ENCODE measurements at places on chromosomes 3 and 15.

- H3K27me3 ChIP-seq = no peaks in the 10 kb centered on the region
- DNase-seq = no peak
These were observed 527.4 kb upstream of the PROK2 start for GRCh38 chr3:72312339-72312738.

GRCh38 chr3:139310474-139310933, 33.3 kb upstream of the MRPS22 start:
- H3K27ac ChIP-seq = no peak overlapping the region
- no peak for DNase-seq
- peaks cover 11% of the 10 kb centered on the region for H3K27me3 ChIP-seq
- no peaks in the 10 kb centered on the region for H3K4me1 ChIP-seq
- no peak overlapping the region for H3K4me3 ChIP-seq

DNA sequence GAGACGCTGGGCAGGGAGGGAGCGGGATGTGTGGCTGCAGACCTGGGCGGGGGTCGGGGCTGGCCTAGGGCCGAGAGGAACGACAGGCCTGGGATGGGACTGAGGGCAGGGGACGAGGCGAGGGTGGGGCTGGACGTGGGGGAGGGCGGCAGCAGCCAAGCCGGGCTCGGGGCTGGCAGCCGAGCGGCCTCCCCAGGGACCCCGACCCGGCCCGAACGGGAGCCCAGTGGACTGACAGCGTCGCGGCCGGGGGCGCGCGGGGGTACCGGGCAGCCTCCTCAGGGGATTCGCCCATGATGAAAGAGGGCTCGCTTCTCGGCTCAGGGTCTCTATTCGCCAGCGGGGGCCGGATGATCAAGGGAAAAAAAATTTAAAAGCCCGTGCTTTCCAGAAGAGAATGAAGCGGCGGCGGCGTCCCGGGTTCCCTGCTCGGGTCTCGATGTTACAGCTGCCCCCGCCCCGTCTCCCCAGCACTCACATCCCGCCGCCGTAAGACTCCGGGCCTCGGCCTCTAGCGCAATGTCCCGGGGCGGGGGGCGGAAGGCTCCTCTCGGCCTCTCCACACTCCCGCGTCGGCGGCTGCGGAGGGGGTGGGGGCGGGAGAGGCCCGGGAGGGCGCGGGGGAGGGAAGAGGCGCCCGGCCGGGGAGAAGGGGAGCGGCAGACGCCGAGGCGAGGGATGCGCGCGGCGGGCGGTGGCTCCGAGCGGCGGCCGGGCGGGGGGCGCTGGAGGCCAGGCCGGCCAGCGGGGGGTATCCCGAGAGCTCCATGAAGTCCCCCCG, 4.3 kb downstream of the PTH1R start:
- H3K36me3 ChIP-seq = no peaks in the 10 kb centered on the region
- peak overlapping the region; percentile 74 for H3K4me3 ChIP-seq

DNA sequence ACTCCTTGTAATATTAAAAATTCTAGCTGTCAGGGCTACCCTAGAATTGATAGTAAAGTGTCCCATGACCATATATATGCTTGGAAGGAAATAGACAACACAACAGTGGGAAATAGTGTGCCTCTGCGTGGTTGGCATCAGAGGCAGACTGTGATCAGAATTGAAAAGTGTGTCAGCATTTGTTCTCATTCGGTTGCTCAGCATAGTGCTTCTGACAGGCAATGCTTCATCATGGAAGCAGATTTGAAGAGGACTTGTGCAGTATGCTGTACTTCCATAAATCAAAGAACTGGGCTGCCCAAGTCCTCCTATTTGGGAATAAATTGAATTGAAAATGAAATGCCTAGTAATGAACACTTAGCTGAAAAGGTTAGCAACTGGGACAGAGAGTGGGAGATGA, 435.7 kb downstream of the DIPK2A start:
- no peaks in the 10 kb centered on the region for H3K27me3 ChIP-seq
- H3K4me3 ChIP-seq = no peak overlapping the region
- no peak overlapping the region for H3K27ac ChIP-seq
- H3K4me1 ChIP-seq = no peaks in the 10 kb centered on the region

GRCh38 chr15:82081914-82082762, 36.3 kb upstream of the MEX3B start:
- no peaks in the 10 kb centered on the region for H3K4me1 ChIP-seq
- H3K27ac ChIP-seq = no peak overlapping the region
- H3K27me3 ChIP-seq = peaks cover 8% of the 10 kb centered on the region
- H3K4me3 ChIP-seq = no peak overlapping the region

DNA sequence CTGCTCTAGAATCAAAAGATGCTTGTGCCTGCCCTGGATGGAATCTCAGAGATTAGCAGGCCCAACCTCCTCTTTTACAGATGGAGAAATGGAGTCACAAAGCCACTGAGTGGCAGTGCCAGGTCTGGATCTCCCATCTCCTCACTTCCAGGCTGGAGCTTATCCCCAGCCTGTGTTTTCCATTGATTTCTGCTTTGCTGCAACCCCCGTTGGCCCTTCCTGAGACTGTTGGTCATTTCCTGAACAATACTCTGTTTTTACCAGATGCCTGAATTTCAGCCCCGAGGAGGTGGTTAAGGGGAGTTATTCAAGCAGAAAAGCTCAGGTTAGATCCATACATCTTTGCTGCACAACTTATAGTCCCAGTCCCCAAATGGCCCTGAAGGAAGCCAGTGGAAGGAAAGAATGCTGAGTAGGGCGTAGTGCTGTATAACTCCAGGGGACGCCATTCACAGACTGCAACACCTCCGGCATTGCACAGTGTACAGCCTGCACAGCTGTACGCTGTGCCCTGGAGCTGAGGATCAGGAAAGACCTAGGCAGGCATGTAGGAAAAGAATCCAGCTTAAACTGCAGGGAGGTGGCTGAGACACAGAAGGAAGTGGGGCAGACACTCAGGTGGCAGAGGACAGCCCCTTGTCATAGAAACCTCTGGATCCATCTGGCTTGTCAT, 77.5 kb downstream of the RPLP1 start:
- H3K27ac ChIP-seq = no peak overlapping the region
- no peaks in the 10 kb centered on the region for H3K36me3 ChIP-seq
- no peak for DNase-seq
- peaks cover 10% of the 10 kb centered on the region for H3K4me1 ChIP-seq

DNA sequence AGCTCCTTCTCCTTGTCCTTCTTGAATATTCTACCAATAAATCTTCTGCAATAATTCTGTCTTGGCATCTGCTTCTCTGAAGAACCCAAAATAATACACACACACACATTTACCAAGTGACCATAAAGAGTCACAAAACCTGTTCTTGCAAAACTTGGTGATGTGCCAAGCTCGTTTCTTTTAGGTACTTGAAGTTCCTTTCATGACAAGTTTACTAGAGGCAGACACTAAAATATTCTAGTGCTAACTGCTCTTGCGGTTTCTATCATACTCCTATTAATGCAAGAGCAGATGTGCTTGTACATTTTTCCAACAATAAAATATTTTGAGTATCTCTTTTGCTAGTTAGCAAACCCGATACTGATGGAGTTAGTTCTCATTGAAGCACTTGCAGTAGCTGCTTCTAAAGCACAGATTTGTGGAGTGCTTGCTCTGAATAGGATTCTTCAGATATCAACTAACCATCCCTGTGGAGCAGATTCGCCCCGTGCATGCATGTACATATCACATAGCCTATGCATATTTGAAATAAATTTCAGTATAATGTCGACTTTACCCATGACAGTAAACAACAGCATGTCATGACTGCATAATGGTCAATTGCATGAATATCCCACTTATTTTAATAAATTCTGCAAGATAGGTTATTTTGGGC, 23.2 kb downstream of the HHLA2 start:
- H3K4me3 ChIP-seq = no peak overlapping the region
- H3K27ac ChIP-seq = no peak overlapping the region
- no peaks in the 10 kb centered on the region for H3K27me3 ChIP-seq
- H3K36me3 ChIP-seq = no peaks in the 10 kb centered on the region
- peaks cover 11% of the 10 kb centered on the region for H3K4me1 ChIP-seq
- DNase-seq = no peak

GRCh38 chr15:52078876-52079700, 33.5 kb downstream of the BCL2L10 start:
- peak overlapping the region; percentile 91 for H3K27ac ChIP-seq
- H3K27me3 ChIP-seq = no peaks in the 10 kb centered on the region
- no peaks in the 10 kb centered on the region for H3K36me3 ChIP-seq
- peak; percentile 83 for DNase-seq
- peaks cover 32% of the 10 kb centered on the region for H3K4me1 ChIP-seq

DNA sequence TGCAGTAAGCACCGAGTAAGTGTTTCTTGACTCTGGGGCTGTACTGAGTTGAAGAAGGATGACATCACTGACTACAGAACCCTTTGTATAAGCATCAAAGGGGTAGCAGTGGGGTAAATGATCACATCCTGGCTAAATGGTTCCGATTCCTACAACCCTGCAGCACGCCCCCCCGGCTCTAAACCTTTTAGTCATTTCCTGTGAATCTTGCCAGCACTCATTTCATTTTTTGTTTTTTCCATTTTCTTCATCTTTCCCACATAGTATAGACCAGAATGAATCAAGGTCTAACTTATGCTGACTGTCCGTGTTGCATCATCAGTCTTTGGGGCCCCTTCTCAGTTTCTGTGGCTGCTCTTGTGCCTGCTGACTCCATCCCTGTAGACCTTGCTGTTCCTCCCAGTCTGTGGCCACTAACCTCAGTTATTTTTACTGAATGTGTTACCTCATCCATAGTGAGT, 383.1 kb upstream of the TPRG1 start:
- no peak overlapping the region for H3K4me3 ChIP-seq
- H3K27ac ChIP-seq = no peak overlapping the region
- H3K4me1 ChIP-seq = no peaks in the 10 kb centered on the region
- no peaks in the 10 kb centered on the region for H3K36me3 ChIP-seq

DNA sequence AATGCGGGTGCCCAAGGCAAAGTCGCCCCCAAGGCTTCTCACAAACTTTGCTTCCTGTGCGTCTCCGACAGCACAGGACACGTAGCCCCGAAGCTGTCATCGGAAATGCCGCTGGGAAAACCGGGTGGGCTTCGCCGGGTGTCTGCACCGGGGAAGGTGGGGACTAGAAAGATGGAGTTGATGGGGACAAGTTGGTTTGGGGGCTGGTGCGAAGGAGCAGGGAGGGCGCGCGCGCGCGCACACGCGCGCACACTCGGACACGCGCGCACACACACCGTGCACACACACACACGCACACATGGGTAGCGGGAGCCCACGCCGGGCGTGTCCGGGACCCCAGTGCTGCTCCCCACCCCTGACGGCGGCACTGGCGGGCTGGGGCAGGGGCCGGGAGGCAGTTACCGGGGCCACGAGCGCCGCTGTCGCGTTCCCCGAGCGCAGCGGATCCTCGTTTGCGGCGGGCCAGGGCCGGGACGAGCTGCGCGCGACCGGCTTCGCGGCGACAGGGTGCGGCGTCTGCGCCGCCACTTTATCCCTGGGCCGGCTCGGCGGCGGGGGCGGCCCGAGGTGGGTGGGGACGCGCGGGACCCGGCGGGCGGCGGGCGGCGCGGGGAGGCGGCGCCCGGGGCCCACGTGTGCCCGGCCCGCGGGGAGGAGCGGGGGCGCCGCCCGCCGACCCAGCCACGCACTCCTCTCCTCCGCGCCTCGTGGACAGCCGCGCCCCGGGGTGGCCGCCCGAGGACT, 539 bp upstream of the MGLL start:
- H3K4me1 ChIP-seq = peaks cover 52% of the 10 kb centered on the region
- no peaks in the 10 kb centered on the region for H3K27me3 ChIP-seq
- peak overlapping the region; percentile 83 for H3K27ac ChIP-seq
- DNase-seq = no peak
- peak overlapping the region; percentile 74 for H3K4me3 ChIP-seq

DNA sequence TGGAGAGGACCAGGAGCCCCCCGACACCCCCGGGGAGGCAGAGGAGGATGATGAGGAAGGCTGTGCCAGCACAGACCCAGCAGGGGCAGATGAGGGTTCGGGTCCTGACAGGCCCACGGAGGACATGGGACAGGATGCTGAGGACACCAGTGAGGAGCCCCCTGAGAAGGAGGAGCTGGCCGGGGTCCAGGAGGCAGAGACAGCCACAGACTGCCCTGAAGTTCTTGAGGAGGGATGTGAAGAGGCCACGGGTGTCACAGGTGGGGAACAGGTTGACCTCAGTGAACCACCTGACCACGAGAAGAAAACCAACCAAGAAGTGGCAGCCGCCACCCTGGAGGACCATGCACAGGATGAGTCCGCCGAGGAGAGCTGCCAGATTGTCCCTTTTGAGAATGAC, 909 bp downstream of the FGD5 start:
- H3K4me3 ChIP-seq = no peak overlapping the region
- H3K36me3 ChIP-seq = peaks cover 17% of the 10 kb centered on the region
- no peaks in the 10 kb centered on the region for H3K27me3 ChIP-seq
- no peak for DNase-seq

DNA sequence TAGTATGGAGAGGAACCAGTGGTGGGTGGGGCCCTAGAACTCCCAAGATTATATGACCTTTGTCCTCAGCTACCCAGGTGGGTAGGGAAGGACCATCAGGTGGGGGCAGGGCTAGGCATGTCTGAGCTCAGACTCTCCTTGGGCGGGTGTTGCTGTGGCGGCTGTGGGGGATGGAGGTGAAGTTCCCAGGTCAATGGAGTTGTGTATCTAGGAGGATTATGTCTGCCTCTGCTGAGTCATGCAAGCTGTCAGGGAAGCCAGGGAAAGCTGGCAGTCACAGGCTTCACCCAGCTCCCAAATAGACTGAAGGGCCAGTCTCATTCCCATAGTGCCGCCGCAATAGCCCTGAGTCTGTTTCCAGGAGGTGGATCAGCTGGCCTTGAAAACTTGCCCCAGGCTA, 139.7 kb upstream of the CFAP20DC start:
- no peaks in the 10 kb centered on the region for H3K36me3 ChIP-seq
- no peak overlapping the region for H3K27ac ChIP-seq
- H3K4me3 ChIP-seq = no peak overlapping the region
- H3K27me3 ChIP-seq = no peaks in the 10 kb centered on the region

GRCh38 chr3:63877737-63878393, 14.2 kb downstream of the ATXN7 start:
- H3K36me3 ChIP-seq = no peaks in the 10 kb centered on the region
- no peak for DNase-seq
- no peak overlapping the region for H3K27ac ChIP-seq
- no peaks in the 10 kb centered on the region for H3K27me3 ChIP-seq
- H3K4me1 ChIP-seq = peaks cover 10% of the 10 kb centered on the region

DNA sequence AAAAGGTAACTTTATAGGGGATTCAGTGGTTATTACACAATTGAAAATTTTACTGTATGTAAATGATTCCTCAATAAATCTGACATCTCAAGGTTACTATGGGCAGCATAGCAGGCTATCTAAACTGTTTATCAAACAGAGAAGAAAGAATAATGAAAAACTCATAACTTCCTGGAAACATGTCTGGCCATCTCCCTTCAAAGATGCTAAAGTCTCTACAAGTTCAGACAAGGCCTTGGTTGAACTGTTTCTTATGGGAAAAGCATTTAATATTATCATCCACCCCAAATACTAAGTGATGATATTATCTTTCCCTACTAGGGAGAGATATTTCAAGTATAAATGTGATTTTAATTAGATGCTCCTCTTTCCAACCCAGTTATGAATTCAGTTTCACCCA, 114.9 kb downstream of the ARRDC4 start:
- no peaks in the 10 kb centered on the region for H3K27me3 ChIP-seq
- peaks cover 20% of the 10 kb centered on the region for H3K4me1 ChIP-seq
- no peaks in the 10 kb centered on the region for H3K36me3 ChIP-seq
- DNase-seq = no peak
- H3K27ac ChIP-seq = no peak overlapping the region

- peaks cover 4% of the 10 kb centered on the region for H3K36me3 ChIP-seq
- peaks cover 22% of the 10 kb centered on the region for H3K4me1 ChIP-seq
- DNase-seq = no peak
- H3K27ac ChIP-seq = no peak overlapping the region
- H3K27me3 ChIP-seq = no peaks in the 10 kb centered on the region
These were observed 96.2 kb downstream of the VGLL4 start for GRCh38 chr3:11547498-11547897.
